ENCODE measurements at places on chromosomes 7 and 10.

GRCh38 chr10:130463104-130463875, 327.1 kb downstream of the GLRX3 start:
- DNase-seq, result no peak

DNA sequence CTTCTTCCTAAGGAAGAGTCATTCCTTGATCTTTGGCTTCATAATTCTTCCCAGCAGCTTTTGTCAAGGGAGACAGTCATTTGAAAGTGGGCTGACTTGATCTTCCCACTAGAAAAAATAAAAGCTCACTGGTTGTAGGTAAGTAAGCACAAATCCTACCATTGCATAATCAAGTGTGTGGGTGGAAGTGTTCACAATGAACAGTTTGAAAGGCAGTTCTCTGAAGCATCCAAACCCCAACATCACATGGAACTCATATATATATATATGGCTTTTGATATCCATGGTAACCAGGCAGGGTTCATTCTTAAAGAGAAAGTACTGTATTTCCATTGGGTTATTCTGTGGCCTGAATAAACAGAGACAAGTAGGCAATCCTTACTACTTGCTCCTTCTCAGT, 51.6 kb downstream of the ARMH3 start:
- DNase-seq, result no peak

DNA sequence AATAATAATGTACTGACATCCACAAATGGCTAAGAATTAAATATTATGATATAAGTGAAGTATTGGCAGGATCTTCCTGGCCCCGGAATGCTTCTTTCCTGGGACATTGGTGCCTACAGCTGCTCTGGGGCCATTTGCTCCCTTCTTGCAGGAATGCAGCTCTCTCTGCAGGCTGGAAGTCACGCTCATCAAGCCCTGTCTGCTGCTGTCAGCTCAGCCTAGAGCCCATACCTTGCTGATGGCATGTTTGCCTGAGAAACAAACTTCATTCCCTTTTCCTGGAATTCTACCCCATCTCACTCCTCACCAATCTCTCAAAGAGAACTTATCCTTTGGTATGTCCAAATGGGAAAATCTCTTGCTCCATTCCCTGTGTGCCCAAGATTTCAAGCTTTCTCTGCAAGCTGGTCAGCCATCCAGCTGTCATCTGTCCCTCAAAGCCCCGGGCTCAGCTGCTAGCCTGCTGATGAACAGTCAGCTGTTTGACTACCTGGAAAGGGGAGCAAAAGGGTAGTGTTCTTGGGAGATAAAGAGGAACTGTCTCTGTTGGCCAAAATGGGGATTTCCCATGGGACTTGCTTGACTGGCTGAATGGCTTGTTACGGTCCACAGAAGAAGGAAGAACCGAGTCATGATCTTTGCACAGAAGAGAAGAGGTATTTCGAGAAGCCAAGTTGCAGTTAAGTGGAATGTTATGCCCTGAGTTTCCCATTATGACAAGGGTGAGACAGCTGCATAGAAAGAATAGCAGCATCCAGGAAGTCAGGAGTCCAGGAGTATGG, 12.0 kb upstream of the RASSF4 start:
- DNase-seq, result no peak

DNA sequence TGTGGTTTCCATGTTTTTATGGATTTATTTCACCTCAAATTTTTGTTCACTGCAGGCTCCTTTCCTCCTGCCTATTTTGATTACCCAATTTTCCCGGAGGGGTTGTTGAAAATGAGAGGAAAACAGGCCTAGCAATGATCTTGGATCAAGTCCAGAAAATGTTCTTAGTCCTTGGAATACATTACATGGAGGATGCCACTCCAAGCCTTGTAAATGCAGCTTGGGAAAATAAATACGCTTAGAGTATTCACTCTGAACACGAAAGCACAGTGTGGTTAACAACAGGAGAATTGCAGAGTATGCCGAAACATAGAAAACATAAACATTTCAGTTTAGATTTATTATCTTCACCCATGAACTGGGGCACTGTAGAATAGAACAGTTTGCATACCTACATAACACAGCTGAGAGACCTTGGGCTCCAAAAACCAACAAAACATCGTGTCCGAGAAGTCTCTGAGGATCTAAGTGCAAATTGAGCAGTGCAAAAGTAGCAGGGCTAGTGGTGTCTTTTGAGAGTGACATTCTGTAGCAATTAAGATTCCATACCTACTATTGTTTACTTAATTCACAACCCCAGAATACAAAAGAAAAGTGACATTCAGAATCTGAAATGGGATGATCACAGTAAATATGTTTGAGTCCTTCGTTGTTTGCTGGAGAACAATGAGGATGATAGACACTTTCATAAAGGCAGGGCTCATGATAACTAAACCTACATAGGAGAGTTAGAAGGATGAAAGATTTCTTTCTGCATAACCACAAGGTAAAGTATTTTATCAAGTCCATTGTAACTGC, 7.6 kb upstream of the CD36 start:
- DNase-seq, result no peak

DNA sequence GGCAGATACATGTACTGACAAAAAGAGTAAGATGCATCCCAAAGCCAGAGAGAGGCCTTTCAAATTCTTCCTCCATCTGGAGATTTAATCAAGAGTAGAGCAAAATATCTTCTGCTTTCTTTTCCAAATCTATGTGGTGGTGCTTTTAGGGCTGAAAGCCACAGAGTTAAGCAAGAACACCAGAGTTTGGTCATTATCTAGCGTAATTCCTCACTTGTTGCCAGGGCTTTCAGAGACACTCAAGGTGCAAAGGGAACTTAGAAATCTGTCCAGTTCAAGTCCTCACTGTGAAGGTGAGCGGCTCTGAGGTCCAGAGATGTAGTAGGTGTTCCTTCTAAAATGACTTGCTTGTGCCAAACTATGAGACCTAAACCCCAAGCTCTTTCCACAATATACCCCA, 10.9 kb upstream of the NFE2L3 start:
- DNase-seq, result no peak

DNA sequence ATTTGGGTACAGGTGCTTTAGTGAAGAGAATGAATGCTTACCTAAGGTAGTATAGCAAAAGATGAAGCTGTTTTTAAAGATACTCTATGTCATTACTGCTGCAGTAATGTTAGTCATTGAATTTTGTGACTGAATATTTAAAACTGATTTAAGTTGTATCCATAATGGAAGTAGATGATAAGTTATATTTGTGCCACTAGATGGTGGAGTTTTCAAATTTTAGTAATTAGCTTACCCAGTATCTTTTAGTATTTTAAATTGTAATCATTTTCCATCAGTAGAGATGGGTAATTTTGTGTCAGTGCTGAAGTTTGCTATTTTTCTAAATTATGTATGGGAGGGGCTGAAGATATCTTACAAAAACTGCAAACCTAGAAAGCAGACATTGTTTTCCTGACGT, 25.2 kb downstream of the HBP1 start:
- DNase-seq, result no peak

- no peak for DNase-seq
These were observed 203.4 kb downstream of the PHTF2 start for GRCh38 chr7:78002021-78002420.

- no peak for DNase-seq
These were observed 117.9 kb downstream of the ITGA8 start for GRCh38 chr10:15601819-15602218.

- DNase-seq, result no peak
These were observed 29.4 kb downstream of the ANKMY2 start for GRCh38 chr7:16616122-16616521.

GRCh38 chr7:134703782-134704181, 57.1 kb downstream of the BPGM start:
- DNase-seq, result no peak

- DNase-seq, result no peak
These were observed 62.5 kb upstream of the INSIG1 start for GRCh38 chr7:155234950-155235789.

GRCh38 chr10:128400564-128400963, 274.3 kb upstream of the MKI67 start:
- no peak for DNase-seq

DNA sequence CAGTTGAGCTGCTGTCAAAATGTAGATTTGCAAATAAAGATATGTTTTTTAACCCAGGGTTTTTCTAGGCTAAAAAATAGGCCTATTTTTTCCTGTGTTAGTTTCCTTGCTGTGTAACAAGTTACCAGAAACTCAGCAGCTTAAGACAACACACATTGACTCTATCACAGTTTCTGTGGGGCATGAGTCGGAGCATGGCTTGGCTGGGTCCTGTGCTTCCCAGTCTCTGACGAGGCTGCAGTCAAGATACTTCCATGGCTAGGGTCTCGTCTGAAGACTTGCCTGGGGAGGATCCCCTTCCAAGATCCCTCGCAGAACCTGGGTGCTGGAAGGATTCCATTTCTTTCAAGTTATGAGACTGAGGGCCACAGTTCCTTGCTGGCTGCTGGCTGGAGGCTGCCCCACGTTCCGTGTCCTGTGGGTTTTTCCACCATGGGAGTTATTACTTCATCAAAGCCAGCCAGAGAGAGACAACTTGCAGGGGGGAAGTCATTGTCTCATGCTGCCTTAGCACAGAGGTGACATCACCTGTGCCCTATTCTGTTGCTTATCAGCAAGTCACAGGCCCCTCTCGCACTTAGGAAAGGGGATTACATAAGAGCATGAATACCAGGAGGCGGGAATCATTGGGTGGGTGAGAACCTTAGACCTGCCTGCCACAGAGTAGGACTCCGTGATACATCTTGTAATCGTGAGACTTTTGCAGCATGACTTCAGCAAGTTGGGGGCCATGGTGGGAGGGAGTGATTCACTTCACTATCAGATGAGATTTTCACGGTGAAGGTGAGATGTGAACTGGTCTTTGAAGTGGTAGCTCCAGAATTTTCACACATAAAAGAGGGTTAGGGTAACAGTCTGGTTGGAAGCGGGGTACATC, 77.9 kb downstream of the CCNY start:
- DNase-seq, result peak; percentile 30

DNA sequence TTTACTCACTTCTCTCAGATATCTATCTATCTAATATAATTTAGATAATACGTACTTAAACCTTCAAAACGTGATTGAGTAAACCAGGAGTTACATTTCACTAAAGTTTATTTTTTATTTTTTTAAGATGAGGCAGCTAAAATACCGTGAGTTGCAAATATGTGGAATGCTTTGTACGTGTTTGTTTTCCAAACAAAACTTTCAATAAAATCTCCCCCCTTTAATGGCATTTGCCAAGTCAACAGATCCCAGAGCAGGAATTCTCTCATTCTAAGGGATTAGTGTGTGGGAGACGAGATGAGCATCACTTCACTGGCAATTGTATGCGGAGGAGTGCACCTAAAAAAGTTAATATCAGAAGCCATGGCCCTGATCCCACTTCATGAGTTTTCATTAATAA, 53.7 kb upstream of the MAGI2 start:
- DNase-seq, result no peak

GRCh38 chr10:37754538-37755323, 102.7 kb downstream of the ZNF248 start:
- DNase-seq, result no peak

Measured in activated T-cell treated with anti-CD3 and anti-CD28 coated beads for 24 hours (primary cell).